ENCODE measurements at places on chromosomes 5 and 9.

DNA sequence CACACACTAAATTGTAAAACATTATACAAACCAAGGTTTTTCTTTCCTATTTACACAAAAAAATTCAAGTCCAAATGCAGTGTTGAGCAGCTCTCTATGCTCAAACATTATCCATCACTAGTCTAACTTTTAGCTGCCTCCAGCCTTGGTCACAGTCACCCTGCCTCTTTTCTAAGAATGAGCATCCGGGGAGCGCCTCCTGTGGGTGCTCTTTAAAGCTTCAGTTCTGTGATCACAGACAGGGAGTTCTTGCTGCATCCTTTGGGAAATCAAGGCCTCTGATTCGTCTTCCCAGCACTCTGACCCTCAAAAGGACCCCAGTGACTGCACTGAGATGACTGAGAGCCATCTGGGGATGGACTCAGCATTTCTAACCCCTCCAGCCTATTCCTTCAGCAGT lies 289.6 kb downstream of the SEC61B start:
- no peak for DNase-seq

- DNase-seq, result no peak
Observed at GRCh38 chr5:76062502-76063041, 20.6 kb upstream of the SV2C start.

- no peak for DNase-seq
Observed at GRCh38 chr9:27278374-27278773, 18.6 kb downstream of the EQTN start.

DNA sequence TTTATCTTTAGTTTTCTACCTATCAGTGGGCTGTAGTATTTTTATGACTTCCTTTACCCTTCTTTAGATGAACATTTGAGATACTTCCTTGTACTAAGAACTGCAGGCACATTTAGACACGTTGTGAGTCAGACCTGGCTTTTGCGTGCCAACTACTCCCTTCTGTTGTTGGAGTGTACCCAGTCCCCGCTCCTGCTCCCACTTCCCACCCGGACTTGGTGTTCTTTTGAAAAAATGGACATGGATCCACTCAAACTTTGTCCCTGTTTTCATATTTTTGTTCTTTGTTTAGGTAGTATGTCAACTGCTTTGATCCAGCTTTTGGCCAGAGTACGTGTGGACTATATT lies 60.7 kb downstream of the PARP8 start:
- peak; percentile 60 for DNase-seq

- DNase-seq, result no peak
Observed at GRCh38 chr5:61586096-61587084, 254.3 kb downstream of the ZSWIM6 start.
